ENCODE measurements at places on chromosomes 7 and 10. TPM values are rescaled to one million over a fixed set of nuclear protein-coding genes. Genes with fewer than 3 reads are reported as not detected.

Gene FGFBP3
- 1.1 TPM for total RNA-seq

Gene GNAT3
- total RNA-seq, result not detected

Gene UCMA
- total RNA-seq, result not detected

Gene PIK3AP1
- 2.9 TPM for total RNA-seq

Gene C7orf57
- 0.32 TPM for total RNA-seq

Gene CNPY1
- total RNA-seq, result not detected

Gene FRAT1
- total RNA-seq, result 4.5 TPM

Gene GIMAP4
- 0.15 TPM for total RNA-seq

Gene ALOX5
- not detected for total RNA-seq

Gene MYL7
- not detected for total RNA-seq
